ENCODE measurements at places on chromosomes 4 and X.

DNA sequence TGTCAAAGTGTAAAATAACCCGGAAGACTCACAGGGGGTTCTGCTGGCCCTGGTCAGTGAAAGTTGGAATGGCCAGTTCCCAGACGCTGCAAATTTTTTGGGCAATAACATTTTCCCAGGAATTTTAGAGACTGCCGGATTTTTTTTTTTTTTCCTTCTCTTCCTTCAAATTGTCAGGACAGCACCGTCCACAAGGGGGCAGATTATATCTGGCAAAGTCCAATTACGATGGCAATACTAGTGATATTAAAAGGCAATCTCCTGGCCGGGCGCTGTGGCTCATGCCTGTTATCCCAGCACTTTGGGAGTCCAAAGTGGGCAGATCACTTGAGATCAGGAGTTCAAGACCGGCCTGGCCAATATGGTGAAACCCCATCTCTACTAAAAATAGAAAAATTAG lies 20.5 kb downstream of the SLC25A5 start:
- peak; percentile 45 for DNase-seq

GRCh38 chrX:57172544-57172943 lies 35.3 kb upstream of the SPIN2A start:
- DNase-seq, result no peak

DNA sequence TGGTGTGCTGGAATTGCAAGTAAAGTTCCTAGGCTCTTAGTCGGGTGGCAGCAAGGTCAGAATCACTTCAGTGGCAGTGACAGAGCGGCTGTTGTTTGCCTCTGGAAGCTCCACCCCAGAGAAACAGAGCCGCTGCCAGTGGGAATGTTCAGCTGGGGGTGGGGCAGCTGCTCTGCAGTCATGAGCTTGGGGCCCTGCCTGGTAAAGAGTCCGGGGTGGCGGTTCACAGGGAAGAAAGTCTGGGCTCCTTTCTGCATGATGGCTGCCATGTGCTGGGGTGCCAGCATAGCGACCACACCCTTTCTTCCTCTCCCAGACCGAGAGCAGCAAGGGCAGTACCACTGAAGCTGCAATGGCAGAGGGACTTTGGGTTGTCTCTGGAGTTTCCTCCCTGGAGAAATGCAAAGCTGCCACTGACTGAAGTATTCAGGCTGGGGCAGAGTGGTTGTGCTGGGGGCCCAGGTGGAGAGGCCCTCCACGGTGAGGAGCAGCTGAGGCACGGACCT lies 108.8 kb upstream of the CENPE start:
- no peak for DNase-seq

GRCh38 chr4:38684951-38685844 lies 21.2 kb downstream of the KLF3 start:
- DNase-seq, result no peak

DNA sequence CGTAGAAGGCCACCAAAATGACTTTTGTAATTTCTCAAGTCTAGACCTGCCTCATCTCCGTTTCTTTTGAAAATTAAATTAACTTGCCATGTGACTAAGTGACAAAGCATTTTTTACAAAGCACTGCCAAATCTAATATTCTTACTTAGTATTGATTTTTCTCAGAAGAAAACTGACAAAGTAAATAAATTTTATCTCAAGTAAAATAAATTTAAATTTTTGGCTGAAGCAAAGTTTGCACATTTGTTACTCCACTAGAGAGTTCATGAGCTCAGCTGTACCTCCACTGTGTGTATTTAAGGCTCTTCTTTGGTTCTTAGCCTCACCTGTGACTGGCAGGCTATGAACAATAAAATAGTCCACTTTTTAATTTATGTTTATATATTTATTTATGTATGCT lies 441.1 kb upstream of the PCDH10 start:
- no peak for DNase-seq

- DNase-seq, result no peak
These were observed 740.1 kb upstream of the PITX2 start for GRCh38 chr4:111362941-111363361.

GRCh38 chr4:123826896-123827295 lies 430.3 kb downstream of the SPRY1 start:
- DNase-seq, result no peak

- DNase-seq, result no peak
These were observed 951.5 kb upstream of the SLIT2 start for GRCh38 chr4:19300213-19300612.

DNA sequence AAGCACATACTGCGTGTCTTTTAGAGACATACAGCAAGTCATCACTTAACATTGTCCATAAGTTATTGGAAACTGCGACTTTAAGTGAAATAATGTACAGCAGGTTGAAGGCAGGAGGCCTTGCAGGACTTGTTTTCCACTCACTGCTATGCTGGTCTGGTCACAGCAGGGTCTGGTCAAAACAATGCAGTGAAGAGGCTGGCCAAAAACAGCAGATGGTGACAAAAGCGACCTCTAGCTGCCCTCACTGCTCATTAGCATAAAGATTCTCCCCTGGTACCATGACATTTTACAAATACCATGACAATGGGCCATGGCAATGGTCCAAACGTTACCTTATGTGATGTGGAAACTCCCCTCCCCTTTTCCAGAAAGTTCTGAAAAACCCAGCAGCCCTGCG lies 1283.6 kb downstream of the FSTL5 start:
- no peak for DNase-seq

DNA sequence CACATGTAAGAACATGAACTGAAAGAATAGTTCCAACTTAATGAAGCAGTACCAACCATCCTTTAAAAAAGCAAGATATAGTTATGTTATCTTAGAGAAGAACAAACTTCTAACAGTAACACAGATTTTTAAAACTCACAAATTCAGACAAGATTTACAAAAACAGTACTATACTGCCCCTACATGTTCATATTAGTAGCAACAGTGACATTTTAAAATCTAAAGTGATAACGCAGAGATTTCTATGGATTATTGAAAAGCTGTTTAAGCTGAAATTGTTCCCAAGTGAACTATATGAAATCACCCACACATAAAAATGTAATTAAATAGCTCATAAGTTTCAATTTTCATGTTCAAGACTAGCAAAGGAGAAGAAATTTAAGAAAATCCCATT lies 166.0 kb downstream of the FBXW7 start:
- no peak for DNase-seq

DNA sequence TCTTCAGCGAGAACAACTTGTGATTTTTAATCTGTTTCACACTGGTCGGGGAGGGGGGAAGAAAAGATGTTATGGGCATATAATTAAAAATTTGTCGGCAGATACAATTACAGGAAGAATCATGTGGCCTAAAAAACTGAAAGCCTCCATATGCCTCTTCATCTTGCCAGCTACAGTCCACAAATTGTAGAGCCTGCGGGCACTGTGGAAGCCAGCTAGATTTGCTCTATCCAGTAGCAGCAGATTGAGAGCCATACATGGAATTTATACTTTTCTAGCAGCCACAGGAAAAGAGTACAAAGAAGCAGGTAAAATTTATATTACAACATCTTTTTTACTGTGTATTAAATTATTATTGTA lies 147.3 kb downstream of the TBL1X start:
- DNase-seq, result no peak

GRCh38 chr4:171813526-171814250 lies 484 bp downstream of the GALNTL6 start:
- DNase-seq, result no peak

- no peak for DNase-seq
These were observed 485.1 kb downstream of the TRIML1 start for GRCh38 chr4:188624370-188624769.

- DNase-seq, result no peak
These were observed 694.4 kb upstream of the POU3F4 start for GRCh38 chrX:82813671-82814078.

- DNase-seq, result no peak
These were observed 70.7 kb downstream of the ANKRD50 start for GRCh38 chr4:124641715-124642381.

DNA sequence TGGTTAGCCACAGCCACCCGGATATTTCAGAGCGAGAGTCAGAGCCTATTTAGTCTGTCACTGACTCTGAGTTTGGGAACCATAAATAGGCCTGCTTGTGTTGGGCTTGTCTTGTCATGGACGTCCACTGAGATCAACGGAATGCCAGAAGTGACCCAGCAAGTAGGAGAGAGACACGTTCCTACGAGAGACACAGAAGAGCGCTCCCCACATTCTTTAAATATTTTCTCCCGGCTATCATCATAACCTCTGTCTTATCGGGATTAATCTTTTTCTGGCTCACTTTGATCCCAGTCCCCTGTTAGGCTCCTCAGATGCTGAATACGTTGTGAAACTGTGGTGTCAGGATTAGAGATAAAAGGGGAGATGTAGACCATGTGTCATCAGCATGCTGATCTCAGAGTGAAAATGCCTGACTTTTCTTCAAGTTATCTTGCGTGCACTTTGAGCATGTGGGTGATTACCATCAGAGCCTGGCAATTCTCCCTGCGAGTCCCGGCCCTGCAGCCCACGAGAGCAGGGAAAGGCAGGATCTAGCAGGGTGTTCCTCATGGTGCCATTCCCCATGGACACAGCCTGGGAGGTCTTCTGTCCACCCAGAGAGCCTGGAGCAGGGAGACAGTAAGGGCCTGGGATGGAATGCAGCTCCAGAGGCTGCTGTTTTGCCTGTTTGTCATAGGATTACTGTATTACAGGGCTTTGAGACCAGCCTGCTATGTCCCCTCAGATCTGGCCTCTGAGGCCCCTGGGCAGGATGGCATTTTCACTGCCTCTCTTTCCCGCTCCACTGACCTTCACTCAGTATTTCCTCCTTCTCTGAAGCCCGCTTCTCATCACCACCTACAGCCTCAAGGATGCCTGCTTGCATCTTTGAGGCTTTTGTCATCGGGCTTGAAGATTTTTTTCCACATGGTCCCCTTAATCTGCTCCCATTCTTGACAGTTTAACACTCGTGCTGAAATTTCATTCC lies 2.8 kb upstream of the TENM3 start:
- no peak for DNase-seq

- no peak for DNase-seq
These were observed 43.1 kb downstream of the GASK1B start for GRCh38 chr4:158129694-158130093.

GRCh38 chrX:111052478-111052877 lies 43.5 kb upstream of the PAK3 start:
- no peak for DNase-seq

GRCh38 chr4:2699534-2699933 lies 56.6 kb downstream of the TNIP2 start:
- DNase-seq, result no peak

- no peak for DNase-seq
These were observed 904.9 kb downstream of the CENPC start for GRCh38 chr4:66640233-66640990.

GRCh38 chr4:109873791-109874514 lies 26.0 kb downstream of the LRIT3 start:
- DNase-seq, result no peak

GRCh38 chrX:16137416-16138107 lies 14.2 kb downstream of the GRPR start:
- no peak for DNase-seq

DNA sequence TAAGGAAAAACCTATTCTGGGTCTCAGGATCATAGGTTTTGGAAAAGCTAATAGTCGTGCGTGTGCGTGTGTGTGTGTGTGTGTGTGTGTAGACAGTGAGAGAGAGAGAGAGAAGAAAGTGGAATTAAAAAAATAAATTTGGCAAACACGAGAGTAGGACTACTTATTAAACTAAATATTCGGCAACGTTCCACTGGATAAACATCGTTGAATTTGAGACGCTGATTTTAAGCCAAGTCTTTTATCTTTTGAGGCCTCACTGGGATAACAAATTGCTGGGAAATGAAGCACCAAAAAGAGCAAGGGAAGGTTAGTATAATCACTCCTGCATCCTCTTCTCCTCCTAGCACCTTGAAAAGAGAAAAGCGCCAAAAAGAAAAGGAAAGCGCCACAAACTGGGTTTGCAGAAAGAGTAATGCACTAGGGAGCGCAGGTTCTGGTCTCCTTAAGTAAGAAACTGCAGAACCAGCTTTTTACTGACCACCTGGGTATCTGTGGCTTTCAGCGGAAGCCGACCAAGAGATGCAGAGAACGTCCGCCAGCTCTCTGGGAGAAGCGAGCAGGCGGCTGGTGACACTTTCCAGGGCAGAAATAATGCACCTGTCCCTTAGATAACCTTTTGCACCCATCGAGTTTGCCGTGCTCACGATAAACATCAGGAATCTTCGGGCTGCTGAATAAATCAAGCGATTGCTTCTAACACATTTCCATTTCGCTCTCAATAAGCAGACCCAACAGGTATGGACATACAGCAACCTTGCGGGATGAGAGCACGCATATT lies 3.4 kb downstream of the ATOH1 start:
- DNase-seq, result no peak

DNA sequence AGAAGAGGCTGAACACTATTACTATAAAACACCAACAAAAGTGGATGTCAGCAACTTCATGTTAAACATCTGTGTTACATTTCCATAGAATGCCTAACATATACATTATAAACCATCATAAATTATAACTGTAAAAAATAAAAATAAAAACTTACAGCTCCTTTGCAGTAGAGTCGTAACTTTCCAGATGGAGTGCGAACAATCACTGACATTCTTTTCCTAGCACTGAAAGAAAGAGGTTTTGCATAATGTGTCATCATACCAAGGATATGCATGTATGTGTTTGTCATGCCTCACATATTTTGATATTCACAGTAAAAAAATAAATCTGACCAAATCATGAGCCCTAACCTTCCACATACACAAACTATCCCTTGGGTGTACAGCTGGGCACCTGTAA lies 113.1 kb downstream of the ATP8A1 start:
- DNase-seq, result no peak

DNA sequence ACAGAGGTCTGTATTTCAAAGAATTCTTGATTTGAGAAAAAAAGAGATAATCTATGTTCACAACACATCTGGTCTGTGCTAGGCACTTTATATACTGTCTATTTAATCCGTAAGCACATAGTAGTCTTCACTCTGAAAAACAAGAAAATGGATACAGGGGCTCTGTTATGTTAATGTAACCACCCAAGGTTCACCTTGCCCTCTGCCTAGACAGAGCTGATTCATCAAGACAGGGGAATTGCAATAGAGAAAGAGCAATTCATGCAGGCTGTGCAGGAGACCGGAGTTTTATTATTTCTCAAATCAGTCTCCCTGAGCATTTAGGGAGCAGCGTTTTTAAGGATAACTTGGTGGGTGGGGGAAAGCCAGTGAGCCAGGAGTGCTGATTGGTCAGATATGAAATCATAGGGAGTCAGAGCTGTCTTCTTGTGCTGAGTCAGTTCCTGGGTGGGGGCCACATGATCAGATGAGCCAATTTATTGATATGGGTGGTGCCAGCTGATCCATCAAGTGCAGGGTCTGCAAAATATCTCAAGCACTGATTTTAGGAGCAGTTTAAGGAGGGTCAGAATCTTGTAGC lies 92.9 kb upstream of the TNIP3 start:
- DNase-seq, result peak; percentile 14

Measured in stimulated activated CD4-positive, alpha-beta T cell treated with anti-CD3 and anti-CD28 coated beads, Interleukin-4, amount 100 ng/mL, for 24 hours (primary cell).